ENCODE measurements at places on chromosomes 1 and 21.
A peak's percentile ranks its signal among the peaks of the same experiment; 100 is the strongest.

GRCh38 chr1:220787069-220787619 lies 431 bp downstream of the MTARC1 start:
- H3K4me1 ChIP-seq = peaks cover 66% of the 10 kb centered on the region
- H3K4me3 ChIP-seq = peak overlapping the region; percentile 42
- peak overlapping the region; percentile 71 for H3K27ac ChIP-seq
- H3K36me3 ChIP-seq = no peaks in the 10 kb centered on the region
- no peaks in the 10 kb centered on the region for H3K27me3 ChIP-seq

DNA sequence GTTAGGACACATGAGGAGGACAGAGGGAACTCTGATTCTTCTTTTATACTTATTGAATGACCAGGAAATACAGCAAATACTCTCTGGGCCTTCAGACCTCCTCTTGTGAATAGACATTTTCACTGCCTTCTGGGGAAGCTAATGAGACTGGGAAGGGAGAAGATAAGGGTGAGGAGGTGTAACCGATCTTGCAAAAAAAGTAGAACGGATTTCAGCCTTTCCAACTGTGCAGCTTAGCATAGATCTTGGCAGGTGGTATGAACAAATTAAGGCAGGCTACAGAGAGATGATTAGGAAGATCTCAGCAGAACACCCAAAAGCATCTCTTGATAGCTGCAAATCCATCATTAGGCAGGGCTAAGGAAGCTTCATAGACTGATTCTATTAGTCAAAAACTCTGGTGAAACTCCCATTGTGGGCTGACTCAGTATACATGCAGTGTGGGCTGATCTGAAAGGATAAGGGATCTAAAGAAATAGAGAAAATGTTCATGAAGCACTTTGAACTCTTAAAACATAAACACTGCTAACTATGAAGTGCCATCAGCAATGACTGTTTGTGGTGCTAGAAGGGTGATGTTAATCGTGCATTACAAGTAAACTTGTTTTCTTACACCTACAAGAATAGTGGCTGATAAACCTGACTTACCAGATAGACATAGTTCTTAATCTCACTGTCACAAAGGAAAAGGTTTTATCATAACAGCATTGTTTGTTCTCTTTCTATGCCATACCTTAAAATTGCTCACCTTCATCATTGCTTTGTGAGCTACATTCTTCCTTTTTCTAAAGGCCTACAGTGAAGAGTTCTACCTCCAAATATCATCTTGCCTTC lies 85.5 kb upstream of the PALMD start:
- H3K36me3 ChIP-seq = no peaks in the 10 kb centered on the region
- DNase-seq = no peak
- H3K4me3 ChIP-seq = no peak overlapping the region
- no peak overlapping the region for H3K27ac ChIP-seq

DNA sequence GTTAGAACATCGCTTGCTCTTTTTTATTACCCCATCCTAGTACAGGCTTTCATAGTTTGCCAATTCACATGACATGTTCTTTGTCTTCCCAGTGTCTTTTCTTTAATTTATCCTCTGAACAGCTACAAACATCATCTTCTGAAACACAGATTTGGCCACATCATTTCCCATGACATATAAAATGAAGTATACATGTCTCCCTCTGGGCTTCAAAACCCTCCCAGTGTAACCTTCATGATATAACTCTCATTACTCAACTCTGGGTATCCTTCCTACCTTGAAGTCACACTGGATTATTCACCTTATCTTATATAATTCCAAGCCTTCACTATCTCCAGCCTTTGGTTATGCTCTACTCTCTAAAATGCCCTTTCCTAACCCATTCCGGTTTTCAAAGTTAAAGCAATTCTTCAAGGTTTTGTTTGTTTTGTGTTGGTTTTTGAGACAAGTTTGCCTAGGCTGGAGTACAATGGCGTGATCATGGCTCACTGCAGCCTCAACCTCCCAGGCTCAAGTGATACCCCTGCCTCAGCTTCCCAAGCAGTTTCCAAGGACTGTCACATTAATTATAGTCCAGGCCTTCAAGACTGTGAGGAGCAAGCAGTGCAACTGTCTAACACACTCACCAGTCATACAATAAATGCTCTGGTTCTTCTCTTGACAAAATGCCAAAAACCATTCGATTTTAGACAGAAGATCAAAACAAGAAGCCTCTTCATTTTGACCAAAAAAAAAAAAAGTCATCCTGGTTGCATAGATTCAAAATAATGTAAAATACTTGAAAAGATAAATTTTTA lies 5.8 kb downstream of the RGS1 start:
- H3K27ac ChIP-seq = no peak overlapping the region
- no peak overlapping the region for H3K4me3 ChIP-seq
- H3K36me3 ChIP-seq = no peaks in the 10 kb centered on the region

DNA sequence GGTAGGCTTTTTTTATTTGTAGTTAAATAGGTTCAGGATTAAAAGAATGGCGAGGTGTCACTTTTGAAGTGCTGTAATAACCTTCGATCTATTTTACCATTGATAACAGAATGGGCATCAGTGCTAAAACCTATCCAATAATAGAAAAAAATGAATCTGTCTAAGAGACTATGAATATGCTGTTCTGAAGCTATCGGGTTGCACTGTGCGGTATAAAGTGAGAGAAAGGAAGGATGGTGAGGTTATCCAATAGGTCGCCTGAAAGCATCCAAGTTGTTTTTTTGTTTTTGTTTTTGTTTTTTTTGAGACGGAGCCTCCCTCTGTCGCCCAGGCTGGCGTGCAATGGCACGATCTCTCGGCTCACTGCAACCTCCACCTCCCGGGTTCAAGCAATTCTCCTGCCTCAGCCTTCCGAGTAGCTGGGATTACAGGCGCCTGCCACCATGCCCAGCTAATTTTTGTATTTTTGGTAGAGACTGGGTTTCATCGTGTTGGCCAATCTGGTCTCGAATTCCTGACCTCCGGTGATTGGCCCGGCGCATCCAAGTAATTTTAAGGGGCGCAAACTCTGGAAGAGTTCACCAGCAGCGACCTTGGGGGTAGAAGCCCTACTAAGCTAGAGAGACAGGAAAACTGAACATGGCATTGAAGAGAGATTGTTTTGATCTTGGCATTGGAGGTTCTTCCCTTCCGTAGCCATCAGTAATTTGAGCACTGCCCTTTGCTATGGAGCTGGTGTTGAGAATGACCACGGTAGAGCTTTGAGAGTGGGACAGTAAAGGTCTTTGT lies 8.7 kb upstream of the MDM4 start:
- DNase-seq = no peak
- H3K4me1 ChIP-seq = no peaks in the 10 kb centered on the region
- H3K27ac ChIP-seq = peak overlapping the region; percentile 83
- no peaks in the 10 kb centered on the region for H3K36me3 ChIP-seq
- peak overlapping the region; percentile 39 for H3K4me3 ChIP-seq
- H3K27me3 ChIP-seq = no peaks in the 10 kb centered on the region

DNA sequence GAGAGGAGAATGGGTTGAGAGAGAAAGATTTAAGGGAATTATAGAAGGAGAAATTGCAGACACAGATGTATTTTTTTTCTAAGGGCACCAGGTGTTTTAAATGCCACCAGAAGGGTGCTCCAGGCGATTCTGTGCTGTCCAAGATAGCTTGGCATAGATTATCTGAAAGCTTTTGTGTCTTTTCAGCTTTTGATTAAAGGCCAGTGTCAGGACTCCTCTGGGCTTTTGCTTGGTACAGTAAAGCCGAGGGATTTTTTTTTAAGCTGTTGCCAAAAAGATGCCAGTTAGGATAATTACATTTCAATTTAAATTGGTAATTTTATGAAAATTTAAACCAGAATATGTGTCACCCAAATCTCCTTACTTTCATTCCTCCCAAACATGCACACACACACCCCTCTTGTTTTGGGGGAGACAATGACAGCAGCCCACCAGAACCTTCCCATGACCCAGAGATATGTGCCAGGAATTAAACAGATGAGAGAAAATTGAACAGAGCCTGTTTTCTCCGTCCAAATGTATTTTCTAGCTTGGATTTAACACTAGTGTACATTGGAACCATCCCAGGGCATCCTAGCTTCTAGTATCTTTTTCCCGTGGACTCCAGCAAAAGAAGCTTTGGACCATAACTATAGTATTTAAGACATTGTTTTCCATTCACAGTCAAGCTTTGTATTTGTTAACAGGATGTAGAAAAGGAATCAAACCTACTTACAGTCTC lies 670.7 kb upstream of the CXADR start:
- no peak overlapping the region for H3K4me3 ChIP-seq
- DNase-seq = no peak
- no peak overlapping the region for H3K27ac ChIP-seq
- H3K4me1 ChIP-seq = no peaks in the 10 kb centered on the region
- H3K27me3 ChIP-seq = no peaks in the 10 kb centered on the region

- H3K27ac ChIP-seq = no peak overlapping the region
- DNase-seq = no peak
- H3K4me1 ChIP-seq = no peaks in the 10 kb centered on the region
- no peak overlapping the region for H3K4me3 ChIP-seq
Measured at GRCh38 chr1:200130552-200130951, 103.0 kb downstream of the NR5A2 start.

- DNase-seq = no peak
- H3K4me3 ChIP-seq = no peak overlapping the region
- H3K27ac ChIP-seq = peak overlapping the region; percentile 59
- H3K4me1 ChIP-seq = peaks cover 9% of the 10 kb centered on the region
- no peaks in the 10 kb centered on the region for H3K27me3 ChIP-seq
- H3K36me3 ChIP-seq = no peaks in the 10 kb centered on the region
Measured at GRCh38 chr1:207172885-207173284, 68.9 kb downstream of the C4BPA start.

- no peak for DNase-seq
- H3K4me1 ChIP-seq = no peaks in the 10 kb centered on the region
- no peak overlapping the region for H3K4me3 ChIP-seq
- no peaks in the 10 kb centered on the region for H3K36me3 ChIP-seq
- H3K27ac ChIP-seq = no peak overlapping the region
Measured at GRCh38 chr1:234164098-234164709, 209.1 kb upstream of the COA6 start.

DNA sequence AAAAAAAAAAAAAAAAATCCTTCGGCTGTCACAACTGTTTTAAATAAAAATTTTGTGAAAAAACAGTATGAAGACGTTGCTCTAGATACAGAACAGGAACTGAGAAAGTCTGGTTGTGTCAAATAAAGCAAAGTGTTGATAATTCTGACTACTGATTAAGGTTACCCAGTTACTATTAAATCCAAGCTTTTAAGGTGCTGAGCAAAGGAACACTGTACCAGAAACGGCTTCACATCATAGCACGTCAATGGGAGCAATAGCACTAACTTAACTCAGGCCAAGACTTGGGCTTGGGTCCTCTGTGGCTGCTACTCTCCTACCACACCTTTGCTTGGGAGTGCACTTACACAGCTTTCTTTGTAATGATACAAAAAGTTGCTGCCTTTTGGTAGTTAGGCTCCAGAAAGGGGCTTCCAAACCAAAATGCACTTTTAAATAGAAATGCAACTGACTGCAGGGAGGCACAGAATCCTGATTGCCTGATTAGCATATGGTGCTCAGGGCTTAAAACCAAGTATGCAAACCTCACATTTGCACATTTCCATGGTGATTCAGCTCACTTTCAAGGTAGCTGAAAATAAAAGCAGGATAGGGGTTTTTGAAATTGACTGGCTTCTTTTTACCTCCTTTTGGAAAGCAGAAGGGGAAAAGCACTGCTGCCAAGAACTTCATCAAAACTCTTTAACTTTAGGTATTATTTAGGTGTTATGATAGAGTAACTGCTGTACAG lies 6.3 kb downstream of the MCL1 start:
- no peak for DNase-seq
- peak overlapping the region; percentile 100 for H3K27ac ChIP-seq
- H3K4me1 ChIP-seq = peaks cover 80% of the 10 kb centered on the region
- H3K36me3 ChIP-seq = peaks cover 6% of the 10 kb centered on the region
- no peaks in the 10 kb centered on the region for H3K27me3 ChIP-seq

DNA sequence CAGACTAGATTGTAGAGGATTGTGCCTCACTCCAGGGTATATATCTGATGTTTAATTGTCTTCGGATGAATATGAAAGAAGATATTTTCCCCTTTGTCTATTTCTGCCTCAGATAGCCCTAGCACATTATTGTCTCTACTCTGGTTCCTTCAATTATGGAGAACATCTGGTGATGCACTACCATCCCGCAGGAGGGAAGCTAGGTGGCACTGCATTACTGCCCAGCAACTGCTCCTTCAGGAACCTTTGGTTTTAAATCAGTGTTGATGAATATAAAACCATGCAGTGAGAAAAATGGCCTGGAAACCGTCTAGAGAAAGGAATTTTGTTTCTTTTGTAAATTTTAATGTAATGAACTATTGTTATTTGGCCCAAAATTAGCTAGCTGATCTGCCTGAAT lies 68.5 kb downstream of the GPR88 start:
- DNase-seq = peak; percentile 47
- H3K27me3 ChIP-seq = no peaks in the 10 kb centered on the region
- H3K27ac ChIP-seq = no peak overlapping the region
- no peaks in the 10 kb centered on the region for H3K36me3 ChIP-seq

- no peak overlapping the region for H3K4me3 ChIP-seq
- no peak overlapping the region for H3K27ac ChIP-seq
- H3K36me3 ChIP-seq = no peaks in the 10 kb centered on the region
- DNase-seq = no peak
- H3K27me3 ChIP-seq = no peaks in the 10 kb centered on the region
- no peaks in the 10 kb centered on the region for H3K4me1 ChIP-seq
Measured at GRCh38 chr1:175402336-175402735, 209.8 kb upstream of the KIAA0040 start.

- H3K36me3 ChIP-seq = no peaks in the 10 kb centered on the region
- H3K27me3 ChIP-seq = no peaks in the 10 kb centered on the region
- no peaks in the 10 kb centered on the region for H3K4me1 ChIP-seq
- no peak for DNase-seq
- no peak overlapping the region for H3K27ac ChIP-seq
- no peak overlapping the region for H3K4me3 ChIP-seq
Measured at GRCh38 chr1:87292684-87293493, 35.8 kb upstream of the LMO4 start.

- DNase-seq = no peak
- peaks cover 50% of the 10 kb centered on the region for H3K36me3 ChIP-seq
- no peak overlapping the region for H3K27ac ChIP-seq
- peaks cover 47% of the 10 kb centered on the region for H3K4me1 ChIP-seq
- no peak overlapping the region for H3K4me3 ChIP-seq
- no peaks in the 10 kb centered on the region for H3K27me3 ChIP-seq
Measured at GRCh38 chr1:223717695-223718363, 5.5 kb downstream of the CAPN2 start.

DNA sequence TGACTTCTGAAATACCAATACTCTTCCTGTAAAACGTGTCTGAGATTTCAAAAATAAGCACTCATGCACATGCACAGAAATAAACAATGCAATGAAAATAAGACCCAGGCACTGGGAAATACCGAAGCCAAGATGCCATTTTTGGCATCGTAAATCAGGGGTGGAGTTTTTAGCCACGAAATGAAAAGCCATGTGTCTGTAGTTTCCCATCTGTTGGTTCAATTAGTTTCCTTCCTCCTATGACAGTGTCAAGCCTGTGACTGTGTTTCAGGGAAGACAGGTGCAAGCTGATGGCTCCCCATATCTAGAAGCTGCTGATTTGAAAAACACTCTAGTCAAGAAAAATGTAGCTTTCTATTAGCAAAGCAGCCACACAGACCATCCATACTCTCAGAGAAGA lies 480.4 kb upstream of the CAMK1G start:
- H3K27ac ChIP-seq = no peak overlapping the region
- H3K27me3 ChIP-seq = no peaks in the 10 kb centered on the region
- no peak for DNase-seq
- no peak overlapping the region for H3K4me3 ChIP-seq

Measured in left lung (tissue), 14 donors.